ENCODE measurements at places on chromosomes 12 and 14.
A peak's percentile ranks its signal among the peaks of the same experiment; 100 is the strongest.

GRCh38 chr12:1479645-1480044 is 114.7 kb downstream of the FBXL14 start:
- DNase-seq, result no peak

DNA sequence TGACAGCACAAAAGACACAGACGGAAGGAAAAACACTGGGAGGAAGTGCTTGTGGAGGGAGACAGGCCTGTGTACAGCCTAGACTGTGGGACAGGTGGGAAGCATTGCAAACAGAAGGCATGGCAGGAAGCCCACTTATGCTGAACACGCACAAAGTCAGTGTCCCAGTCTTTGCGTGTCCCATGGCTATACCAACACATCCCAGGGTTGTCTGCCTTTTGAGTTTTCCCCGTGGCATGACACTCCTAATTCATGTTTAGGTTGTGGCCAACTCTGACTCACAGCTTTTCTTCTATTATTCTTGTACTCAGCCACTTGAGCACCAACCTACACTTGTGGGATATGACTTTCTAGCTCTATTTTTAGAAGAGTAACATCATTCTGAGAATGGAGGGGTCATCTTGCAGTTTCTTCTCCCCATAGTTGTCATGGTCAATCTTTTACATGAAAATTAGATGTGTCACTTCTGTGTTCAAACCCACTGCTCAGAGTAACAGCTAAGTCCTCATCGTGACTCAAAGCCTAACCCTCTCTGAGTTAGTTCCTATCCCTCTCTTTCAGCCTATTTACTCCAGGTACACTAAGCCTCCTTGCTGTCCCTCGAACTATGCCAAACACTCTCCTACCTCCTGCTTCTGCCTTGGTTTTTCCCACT is 27.5 kb upstream of the JPH4 start:
- DNase-seq, result no peak

- no peak for DNase-seq
These were observed 53.4 kb upstream of the AMN start for GRCh38 chr14:102868956-102869547.

GRCh38 chr12:95554532-95555071 is 3.3 kb upstream of the USP44 start:
- DNase-seq, result no peak

DNA sequence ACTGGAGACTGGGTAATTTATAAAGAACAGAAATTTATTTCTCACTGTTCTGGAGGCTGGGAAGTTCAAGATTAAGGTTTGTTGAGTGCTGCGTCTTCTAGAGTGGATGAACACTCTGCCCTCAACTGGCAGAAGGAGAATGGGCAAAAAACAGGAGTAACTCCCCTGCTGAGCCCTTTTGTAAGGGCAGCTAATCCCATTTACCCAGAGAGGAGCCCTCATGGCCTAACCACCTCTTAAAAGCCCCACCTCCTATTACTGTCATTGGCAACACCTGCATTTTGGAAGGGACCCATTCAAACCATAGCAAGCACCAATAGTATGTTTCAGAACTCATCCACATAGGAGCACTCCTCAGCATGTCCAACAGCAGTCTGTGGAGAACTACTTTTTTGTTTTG is 47.4 kb downstream of the BORCS5 start:
- no peak for DNase-seq

- peak; percentile 26 for DNase-seq
These were observed 841.1 kb downstream of the NRXN3 start for GRCh38 chr14:79011091-79011919.

All from activated CD4-positive, alpha-beta T cell treated with anti-CD3 and anti-CD28 coated beads, Interleukin-2, amount 10 ng/mL, durations not matched to agents 7 days and 5 days (primary cell).